Hematopoietic multipotent progenitor cell treated with erythropoietin and hydrocortisone succinate and interleukin-3 and kit ligand, for 17 days (in vitro differentiated cells): ENCODE measurements at places on chromosomes 2 and 18.

DNA sequence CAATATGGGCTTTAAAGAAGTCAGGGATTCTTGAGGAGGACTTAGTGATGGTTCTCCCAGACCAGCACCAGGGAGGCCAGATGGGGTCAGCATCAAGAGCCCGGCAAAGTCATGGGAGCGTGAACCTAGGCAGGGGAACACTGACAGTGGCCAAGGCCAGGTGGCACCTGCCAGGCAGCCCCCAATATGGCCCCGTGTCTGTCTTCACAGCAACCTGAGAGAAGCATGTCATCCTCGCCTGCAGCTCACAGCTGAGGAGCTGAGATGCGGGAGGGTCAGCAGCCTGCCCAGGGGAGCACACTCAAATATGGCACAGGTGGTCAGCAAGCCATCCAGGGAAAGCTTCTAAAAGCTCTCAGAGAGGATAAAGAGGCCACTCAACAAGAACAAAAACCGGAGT lies 105.7 kb upstream of the GPC1 start:
- DNase-seq: no peak

GRCh38 chr18:77108821-77109647 lies 23.5 kb downstream of the MBP start:
- no peak for DNase-seq

GRCh38 chr2:217023611-217024010 lies 163.7 kb upstream of the TNP1 start:
- DNase-seq: no peak

DNA sequence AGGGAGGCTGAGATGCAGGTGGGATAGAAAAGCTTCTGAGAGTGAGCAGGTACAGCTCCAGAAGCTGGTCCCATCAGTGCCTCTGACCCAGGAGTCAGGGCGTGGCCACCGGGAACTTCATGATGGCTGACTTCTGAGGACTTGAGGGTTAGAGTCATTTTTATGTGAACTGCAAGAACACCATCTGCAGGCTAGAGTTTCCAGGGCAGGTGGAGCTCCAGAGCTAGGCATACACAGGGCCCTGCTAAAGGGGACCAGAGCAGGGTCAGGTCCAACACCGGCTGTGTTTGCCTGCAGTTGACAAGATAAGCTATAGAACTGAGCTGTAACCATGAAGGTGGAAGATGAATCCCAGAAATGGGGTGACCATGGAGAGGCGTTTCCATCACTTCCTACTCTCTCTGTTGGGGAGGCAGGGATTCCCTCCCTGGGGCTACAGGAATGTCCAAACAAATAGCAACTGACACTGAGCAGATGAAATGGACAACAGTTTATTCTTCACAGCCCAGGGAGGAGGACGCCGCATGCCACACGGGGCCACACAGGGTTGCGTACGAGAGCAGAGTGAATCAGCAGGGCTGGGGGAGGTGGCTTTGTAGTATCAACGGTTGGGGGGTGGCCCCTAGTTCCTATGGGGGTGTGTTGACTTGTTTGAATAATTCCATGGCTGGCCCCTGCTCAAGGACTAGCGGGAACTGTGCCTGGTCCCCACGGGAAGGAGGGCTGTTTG lies 77.6 kb upstream of the ZNF516 start:
- DNase-seq: no peak

DNA sequence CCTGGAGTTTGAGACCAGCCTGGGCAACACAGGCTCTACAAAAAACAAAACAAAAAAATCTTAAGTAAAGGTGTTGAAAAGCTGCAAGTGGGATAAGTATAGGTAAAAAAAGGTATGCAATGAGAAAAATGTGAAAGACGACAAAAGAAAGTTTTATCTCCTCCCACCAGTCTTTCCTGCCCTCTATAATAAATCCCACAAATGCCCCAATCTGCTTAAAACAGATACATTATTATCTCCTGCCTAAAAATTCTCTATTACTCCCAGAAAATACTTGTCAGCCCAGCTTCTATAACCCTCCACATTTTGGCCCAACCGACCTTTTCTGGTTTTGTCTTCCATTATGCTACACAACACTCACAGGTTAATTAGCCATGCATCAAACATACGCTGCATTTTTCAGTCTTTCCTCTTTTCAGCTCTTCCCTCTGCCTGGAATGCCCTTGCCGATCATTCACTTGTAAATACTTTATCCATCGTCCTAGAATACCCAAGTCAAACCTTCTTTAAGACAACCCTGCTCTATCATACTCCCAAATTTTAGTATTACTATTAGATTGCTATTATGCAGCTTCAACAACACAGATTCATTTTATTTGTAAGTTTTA lies 10.8 kb downstream of the ASXL2 start:
- no peak for DNase-seq

- no peak for DNase-seq
Observed at GRCh38 chr2:150483532-150483931, 3.9 kb downstream of the RND3 start.

DNA sequence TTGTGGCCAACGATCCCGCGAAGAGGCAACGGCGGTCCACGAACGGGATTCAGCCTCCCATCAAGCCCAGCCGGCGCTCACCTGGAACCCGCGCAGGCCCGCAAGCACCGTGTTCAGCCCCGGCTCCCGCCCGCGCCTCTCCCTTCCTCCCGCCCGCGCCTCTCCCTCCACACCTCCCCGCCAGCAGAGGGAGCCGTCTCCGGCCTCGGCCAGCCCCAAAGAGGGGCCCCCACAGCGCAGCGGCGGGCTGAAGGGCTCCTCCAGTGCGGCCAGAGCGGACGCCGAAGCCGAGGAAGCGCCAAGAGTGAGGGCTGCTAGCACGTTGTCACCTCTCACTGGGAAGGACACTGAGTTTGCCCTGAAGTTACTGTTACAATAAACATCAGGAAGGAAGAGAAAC lies 55.3 kb upstream of the LAPTM4A start:
- DNase-seq: no peak

GRCh38 chr2:40434731-40435271 lies 17.1 kb downstream of the SLC8A1 start:
- no peak for DNase-seq

DNA sequence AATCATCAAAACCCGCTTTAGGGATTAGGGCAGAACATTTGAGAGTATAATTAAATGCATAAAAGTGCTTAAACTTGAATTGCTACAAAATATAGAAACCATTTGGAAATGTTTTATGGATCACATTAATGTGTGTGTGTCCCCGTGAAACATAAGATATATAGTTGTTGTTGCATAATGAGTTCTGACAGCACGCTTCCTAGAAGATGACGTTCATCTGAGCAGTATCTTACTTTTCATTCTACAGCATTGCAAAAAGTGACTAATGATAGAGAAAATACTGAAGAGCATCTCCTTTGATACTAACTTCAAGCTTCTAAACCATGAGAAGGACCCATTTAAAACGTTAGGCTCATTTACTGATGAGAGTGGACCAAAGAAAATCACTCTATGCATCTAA lies 63.7 kb downstream of the SLC8A1 start:
- no peak for DNase-seq

DNA sequence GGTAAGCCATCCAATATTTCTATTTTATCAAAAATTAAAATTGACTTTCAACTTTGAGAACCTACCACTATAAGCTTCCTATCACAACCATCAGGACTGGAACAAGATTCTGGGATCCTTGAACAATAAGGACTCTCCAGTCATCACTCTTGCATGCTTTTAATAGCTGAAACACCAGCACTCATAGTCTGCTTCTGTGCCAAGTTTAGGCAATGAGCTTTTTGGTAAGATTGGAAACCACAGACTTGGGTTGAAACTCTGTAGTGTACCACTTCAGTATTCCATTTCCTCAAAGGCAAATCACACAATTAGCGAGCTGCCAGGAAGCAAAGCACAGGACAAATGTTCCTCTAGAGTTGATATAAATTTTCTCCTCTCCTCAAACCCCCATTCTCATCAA lies 1065.8 kb upstream of the SLC39A10 start:
- no peak for DNase-seq

DNA sequence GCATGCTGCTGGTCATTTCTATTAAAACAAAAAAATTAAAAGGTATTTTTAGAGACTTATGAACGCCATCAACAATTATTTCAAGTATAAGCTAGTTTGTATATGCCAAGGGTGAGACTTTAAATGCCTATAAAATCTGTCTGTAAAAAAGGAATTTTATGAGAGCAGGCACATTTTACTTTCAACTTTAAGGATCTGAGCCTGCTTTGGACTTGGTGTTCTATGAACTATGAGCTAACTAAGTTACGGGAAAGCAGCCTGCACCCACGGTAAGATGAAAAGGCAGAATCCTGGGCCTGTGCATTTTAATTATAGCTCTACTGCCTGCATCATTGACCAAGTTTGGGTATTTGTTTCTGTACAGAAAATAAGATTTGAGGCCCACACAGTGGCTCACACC lies 95.4 kb downstream of the PLEKHM3 start:
- DNase-seq: no peak

DNA sequence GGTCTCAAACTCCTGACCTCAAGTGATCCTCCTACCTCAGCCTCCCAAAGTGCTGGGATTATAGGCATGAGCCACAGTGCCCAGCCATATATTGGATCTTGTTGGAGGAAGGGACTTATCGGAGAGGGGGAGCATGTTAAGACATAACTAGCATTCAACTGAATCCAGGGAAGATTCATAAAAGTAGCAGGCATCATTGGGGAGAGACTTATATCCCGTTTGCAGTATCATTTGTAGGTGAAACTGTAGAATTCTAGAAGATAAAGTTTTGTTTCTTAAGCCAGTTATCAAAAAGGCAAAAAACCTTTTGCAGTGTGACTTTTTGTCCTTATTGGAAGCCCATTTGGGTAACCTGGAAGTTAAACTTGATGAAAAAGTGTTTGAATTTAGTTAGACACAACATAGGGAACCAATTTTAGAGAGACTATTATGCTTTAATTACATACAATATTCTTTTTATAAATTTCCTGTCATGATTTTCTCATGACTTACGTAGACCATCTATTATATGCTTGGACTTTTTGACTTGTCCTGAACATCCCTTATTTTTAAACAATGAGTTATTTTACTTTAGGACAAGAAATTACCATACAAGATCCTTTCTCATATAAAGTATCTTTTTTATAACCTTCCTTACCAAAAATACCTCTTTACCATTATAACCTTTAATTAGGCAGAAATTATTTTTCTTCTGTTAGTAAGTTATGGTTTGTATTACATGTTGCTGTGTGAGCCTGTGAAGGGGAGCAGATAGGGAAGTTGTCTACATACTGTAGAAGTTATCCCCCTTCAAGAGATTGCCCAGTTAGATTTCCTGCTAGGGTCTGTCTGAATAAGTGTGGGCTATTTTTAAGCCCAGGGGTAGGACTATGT lies 20.3 kb downstream of the RAB3GAP1 start:
- DNase-seq: no peak

GRCh38 chr18:74139888-74140287 lies 7.7 kb downstream of the FBXO15 start:
- no peak for DNase-seq

- no peak for DNase-seq
Observed at GRCh38 chr18:5600378-5601071, 56.7 kb upstream of the EPB41L3 start.

DNA sequence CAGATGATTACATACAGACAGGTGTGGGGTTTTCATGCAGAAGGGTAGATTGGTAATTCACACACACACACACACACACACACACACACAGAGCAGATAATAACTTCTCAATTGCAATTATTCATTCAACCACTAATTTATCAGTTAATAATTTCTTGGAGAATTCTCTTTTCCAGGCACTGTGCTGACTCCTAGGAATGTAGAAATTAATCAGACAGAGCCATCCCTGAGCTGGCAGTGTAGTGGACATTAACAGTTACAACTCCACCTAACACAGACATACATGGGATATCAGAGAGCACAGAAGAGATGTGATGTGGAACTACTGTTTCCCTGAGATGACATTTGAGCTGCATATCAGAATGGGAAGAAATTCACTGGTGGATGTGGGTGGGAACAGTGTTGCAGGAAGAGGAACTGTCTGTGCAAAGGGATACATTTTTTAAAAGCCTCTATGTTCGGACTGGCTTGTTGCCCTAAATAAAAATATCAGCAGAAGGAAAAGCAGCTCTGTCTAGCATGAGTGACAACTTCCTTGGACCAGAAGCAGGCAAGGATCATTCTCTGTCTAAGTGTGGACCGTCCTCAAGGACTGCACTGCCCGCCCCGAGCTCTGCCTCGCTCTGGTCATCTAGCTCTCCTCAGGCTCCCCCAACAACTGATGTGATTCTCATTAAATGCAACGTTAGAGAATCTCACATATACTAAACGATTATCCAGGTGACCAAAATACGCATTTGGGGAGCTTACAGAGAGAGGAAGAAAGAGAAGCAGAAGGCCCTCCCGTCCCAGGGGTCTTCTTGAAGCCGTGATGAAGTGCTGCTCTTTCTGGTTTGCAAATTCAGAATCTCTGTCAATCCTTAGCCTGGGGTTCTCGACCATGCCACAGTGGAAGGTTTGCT lies 173.4 kb upstream of the TRIB2 start:
- no peak for DNase-seq

GRCh38 chr2:26455037-26455669 lies 22.8 kb downstream of the OTOF start:
- DNase-seq: no peak

DNA sequence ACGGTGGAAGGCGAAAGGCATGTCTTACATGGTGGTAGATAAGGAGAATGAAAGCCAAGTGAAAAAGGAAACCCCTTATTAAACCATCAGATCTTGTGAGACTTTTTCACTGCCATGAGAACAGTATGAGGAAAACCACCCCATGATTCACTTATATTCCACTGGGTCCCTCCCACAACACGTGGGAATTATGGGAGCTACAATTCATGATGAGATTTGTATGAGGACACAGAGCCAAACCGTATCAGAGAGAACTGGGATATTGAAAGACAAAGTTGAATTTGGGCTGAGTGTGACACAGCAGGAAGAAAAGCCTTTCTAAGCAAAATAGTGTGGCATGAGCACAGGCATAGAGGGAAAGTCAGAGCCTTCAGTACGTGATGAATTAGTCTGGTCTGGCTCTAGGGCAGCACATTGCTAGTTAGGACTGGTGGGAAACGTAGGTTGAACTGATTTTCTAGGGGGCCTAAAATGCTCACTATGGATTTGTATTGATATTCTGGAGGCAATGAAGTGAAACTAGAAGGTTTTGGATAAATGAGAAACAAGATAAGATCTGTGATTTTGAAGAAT lies 84.8 kb upstream of the RND3 start:
- no peak for DNase-seq

DNA sequence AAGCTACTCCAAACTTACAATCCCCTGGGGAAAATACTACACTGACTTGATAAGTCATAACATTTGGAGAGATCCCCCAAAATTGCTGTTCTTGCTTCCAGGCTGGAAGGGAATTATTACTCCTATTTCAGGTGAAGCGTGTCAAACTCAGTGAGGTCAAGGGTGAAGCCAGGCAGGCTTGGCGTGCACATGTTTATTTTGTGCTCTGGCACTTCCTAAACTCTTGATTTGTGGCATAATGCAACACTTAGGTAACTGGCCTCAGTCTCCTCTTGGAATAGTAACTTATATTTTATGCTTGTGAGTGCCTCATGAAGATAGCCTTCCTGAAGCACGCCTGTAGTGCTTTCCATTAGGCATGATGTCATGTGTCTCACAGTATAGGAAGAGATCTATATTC lies 751.2 kb downstream of the CNTNAP5 start:
- DNase-seq: no peak

DNA sequence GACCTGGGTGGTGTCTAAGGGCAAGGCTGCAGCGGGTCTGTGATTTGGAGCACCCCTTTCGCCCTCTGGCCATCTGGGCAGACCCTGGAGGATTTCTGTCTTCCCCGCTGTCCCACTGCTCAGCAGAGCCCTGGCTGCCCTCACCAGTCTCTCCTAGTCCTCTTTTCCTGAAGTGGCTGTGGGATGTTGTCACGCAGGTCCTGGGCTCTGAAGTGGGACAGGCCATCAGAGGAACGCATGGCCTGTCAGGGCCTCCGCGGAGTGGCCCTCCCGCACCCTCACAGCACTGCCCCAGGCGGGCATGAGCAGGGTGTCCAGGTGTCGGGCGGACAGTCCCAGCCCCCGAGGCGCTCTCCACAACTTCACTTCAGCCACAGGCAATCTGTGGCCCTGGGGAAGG lies 1.1 kb upstream of the TMEM185B start:
- no peak for DNase-seq
